ENCODE measurements at places on chromosomes 2 and 18.
A peak's percentile ranks its signal among the peaks of the same experiment; 100 is the strongest.

DNA sequence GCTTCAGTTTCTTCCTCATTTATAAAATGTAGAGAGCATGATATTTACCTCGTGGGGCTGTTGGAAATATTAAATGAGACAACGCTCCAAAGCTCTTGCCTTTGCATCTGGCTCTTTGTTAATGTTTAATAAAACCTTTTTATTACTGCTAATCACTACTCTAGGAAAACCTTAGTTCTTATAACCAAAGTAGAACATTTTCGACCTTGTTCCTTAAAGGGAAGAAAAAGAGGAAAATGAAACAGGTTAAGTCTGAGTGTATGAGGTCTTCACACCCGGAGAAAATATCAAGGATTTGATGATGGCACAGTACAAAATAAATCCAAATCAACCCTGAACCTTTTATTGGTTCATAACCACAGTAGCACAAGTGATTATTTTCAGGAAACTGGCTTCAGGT is 86.6 kb upstream of the BCL2L11 start:
- DNase-seq: no peak

DNA sequence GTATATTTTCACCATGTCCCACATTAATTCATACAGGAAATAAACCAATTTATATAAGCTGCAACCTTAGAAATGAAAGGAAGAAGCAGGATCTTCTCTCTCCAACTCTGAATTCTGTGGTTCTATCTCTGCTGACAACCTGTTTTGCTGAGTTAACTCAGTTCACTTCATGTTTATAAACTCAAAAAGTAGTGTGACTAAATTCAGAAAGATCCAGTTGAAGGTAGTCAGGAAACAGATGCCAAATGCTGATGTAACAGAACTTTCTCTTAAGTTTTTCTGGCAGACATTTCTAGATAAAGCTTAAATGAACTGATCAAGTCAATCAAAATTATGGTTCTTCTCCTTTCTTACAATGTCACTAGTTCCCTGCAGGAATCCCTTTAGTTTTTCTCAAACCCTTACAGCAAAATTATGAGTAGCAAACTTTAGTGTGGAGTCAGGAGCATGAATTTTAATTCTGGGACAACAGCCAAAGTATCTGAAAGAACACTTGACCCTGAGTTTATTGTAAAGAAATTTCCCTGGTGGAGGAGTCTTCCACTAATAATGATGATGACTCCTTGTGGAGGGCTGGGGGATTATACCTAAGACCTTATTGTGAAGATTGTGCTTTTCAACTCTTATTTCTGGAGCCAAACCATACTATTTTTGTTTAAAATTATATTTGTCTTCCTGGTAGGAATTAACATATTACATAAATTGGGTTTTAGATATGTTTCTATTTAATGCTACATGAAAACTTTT is 216.9 kb downstream of the MYO3B start:
- DNase-seq: no peak

GRCh38 chr2:73949802-73950201 is 23.1 kb downstream of the DGUOK start:
- no peak for DNase-seq

GRCh38 chr2:159968279-159968900 is 94.0 kb downstream of the PLA2R1 start:
- peak; percentile 18 for DNase-seq

- DNase-seq: no peak
Measured at GRCh38 chr18:55925772-55926171, 337.8 kb upstream of the TCF4 start.

- DNase-seq: no peak
Measured at GRCh38 chr2:153110486-153110885, 368.1 kb downstream of the RPRM start.

DNA sequence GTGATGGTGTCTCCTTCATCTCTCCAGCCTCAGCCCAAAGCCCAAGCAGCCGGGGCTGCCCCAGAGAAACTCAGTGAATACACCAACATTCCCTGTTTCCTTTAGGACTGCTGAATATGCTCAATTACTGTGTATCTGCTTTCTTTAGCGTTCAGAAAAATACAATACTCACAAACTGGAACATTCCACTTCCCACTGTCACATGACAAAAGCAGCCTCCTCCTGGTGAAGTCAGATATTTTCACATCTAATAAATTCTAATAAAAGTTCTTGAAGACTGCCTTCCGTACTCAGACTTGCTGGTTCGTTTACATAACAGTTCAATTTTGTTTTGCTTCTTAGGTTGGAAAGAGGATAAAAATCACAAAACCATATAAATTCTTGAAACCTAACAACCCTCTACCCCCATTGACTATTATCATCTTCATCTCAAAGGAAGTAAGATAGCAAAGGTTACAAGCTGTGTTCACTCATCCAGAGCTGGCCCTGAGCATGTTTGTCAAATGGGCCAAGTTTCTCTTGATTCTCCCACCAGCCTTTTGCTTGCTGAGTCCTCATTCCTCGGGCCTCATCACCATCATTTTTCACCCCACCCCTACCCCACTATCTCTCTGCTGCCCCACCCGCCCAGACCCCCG is 190.8 kb upstream of the HNRNPA3 start:
- no peak for DNase-seq

GRCh38 chr2:174877751-174878150 is 113.5 kb upstream of the CHRNA1 start:
- DNase-seq: no peak

- DNase-seq: no peak
Measured at GRCh38 chr18:45752681-45753080, 28.7 kb downstream of the SLC14A1 start.

- DNase-seq: no peak
Measured at GRCh38 chr18:58792086-58792485, 72.6 kb upstream of the ZNF532 start.

All from A549 (cell line).